ENCODE measurements at places on chromosomes 16 and 17.

DNA sequence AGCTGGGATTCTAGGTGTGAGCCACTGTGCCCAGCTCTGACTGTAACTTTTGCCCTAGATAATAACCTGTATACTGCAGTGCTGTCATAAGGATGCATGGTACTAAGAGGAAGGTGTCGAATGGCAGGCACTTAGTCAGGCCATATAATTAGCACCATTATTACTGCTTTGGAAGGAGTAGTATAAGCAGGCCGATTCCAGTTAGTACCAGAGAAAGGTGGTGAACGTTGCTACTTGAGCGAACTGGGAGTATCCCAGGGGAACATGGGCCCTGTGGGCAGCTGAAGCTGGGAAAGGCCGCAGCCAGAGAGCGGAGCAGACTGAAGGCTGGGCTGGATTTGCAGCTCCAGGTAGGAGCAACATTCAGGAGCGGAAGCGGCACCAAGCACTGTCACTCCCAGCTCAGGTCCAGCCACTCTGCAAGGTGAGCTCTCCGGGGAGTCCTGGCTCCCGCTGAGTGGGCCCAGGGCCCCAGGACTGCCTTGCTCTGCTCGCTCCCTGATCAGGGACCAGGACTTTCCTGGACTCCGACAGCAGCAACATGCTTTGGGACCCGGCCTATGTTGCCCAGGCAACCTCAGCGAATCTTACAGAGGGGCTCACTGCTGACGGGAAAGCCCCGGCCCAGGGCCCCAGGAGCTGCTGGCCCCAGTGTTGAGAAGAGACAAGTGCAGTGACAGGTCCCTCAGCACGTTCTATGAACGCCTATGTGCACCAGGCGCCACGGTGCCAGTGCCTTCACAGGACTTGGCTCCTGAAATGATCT lies 28.6 kb downstream of the C16orf74 start:
- no peak for DNase-seq

DNA sequence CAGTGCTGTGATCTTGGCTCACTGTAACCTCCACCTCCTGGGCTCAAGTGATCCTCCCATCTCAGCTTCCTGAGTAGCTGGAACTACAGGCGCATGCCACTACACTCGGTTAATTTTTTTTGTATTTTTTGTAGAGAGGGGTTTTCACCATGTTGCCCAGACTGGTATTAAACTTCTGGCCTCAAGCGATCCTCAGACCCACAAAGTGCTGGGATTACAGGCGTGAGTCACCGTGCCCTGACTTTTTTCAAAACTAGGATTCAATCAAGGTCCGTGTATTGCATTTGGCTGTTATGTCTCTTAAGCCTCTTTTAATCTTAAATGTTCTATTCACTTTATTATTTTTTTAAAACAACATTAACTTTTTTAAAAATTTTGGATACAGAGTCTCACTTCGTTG lies 4.3 kb upstream of the CCL22 start:
- no peak for DNase-seq

GRCh38 chr17:4553669-4554068 lies 1.5 kb downstream of the MYBBP1A start:
- DNase-seq, result no peak

DNA sequence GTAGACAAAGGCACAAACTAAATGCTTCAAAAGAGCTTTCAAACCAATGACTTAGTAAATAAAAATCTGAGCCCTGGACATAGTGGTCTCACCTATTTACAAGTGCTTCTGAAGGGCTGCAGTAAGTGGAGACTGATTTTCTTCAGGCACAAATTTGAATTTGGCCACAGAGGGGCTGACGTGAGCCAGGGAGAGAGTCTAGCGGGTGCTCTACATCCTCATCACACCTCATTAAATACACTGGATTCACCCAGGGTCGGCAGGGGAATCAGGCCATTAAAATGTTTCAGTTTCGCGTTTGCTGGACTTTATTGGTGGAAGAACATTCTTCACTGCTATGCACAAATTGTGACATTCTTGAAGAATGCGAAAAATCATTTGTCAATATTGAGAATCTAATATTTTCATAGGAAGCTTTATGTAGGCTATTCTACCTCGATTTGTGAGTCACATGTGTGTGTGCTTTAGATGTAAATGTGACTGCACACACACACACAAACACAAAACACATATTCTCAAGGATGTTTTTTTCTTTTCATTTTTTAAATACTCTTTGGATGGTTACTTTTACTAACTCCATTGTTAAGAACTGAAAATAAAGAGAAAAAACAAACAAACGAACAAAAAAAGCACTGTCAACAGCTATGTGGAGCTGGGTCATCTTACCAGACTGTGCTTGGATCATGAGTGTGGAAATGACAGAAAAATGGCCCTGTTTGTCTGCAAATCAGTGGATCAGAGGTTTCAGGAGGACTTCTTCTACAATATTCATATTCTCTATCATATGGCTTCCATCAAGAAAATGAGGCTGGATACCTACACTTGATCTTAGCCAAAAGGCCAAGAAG lies 58.9 kb downstream of the CDH11 start:
- DNase-seq, result no peak

- DNase-seq, result no peak
Observed at GRCh38 chr16:23852794-23853562, 17.2 kb downstream of the PRKCB start.

GRCh38 chr16:89446136-89446974 lies 44.0 kb downstream of the ANKRD11 start:
- no peak for DNase-seq

- DNase-seq, result no peak
Observed at GRCh38 chr17:9767432-9767991, 23.9 kb downstream of the DHRS7C start.

- no peak for DNase-seq
Observed at GRCh38 chr16:58417600-58417999, 25.3 kb downstream of the GINS3 start.

DNA sequence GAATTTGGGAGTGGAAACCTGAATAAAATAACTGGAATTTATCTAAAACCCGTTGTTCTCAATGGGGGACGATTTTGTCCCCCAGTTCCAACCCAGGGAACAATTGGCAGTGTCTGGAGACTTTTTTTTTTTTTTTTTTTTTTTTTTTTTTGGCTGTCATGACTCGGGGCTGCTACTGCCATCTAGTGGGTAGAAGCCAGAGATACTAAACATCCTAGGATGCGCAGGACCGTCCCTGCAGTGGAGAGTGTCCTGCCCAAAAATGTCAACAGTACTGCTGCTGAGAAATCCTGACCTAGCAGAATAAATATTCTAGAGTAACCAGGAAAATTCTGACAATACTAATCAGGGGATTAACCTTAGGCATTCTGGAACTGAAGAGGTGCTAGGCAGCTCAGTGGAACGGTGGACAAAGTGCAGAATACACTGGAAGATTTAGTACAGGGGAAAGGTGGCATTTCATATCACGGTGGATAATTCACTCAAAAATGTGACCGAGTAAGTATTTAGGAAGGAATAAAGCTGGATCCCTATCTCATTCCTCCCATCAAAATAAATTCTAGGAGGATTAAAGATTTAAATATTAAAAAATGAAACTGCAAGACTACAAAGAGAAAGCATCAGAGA lies 107.6 kb downstream of the SPECC1 start:
- DNase-seq, result peak; percentile 53

- DNase-seq, result no peak
Observed at GRCh38 chr17:35912942-35913341, 17.6 kb downstream of the RDM1 start.

DNA sequence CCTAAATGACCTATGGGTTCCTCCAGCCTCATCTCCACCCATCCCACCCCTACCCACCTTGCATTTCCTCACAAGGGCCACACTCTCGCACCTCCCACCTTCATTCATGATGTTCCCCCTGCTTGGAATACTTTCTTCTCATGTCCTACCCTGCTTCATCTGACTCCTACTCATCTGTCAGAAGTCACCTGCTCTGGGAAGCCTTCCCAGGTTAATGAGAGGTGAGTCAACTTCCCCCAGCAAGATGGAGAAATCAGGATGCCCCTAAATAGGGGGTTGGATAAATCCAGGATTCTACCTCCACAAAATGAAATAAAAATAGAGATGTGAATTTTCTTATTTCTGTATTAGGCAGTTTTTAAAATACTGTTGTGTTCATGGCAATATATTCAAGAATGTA lies 51.0 kb upstream of the WSB1 start:
- DNase-seq, result no peak
